ENCODE measurements at places on chromosomes 2 and 18. TPM values are rescaled to one million over a fixed set of nuclear protein-coding genes. Genes with fewer than 3 reads are reported as not detected.

GRCh38 chr2:219331560-219332213, 857 bp downstream of the RESP18 start:
- DNase-seq, result no peak

- DNase-seq, result no peak
These were observed 16.4 kb upstream of the ST3GAL5 start for GRCh38 chr2:85905187-85905666.

TXNDC2 gene
- not detected for total RNA-seq

IL1RL1 gene
- not detected for total RNA-seq

OTX1 gene
- 0.74 TPM for total RNA-seq
